ENCODE measurements at places on chromosomes 12 and 14.
A peak's percentile ranks its signal among the peaks of the same experiment; 100 is the strongest.

DNA sequence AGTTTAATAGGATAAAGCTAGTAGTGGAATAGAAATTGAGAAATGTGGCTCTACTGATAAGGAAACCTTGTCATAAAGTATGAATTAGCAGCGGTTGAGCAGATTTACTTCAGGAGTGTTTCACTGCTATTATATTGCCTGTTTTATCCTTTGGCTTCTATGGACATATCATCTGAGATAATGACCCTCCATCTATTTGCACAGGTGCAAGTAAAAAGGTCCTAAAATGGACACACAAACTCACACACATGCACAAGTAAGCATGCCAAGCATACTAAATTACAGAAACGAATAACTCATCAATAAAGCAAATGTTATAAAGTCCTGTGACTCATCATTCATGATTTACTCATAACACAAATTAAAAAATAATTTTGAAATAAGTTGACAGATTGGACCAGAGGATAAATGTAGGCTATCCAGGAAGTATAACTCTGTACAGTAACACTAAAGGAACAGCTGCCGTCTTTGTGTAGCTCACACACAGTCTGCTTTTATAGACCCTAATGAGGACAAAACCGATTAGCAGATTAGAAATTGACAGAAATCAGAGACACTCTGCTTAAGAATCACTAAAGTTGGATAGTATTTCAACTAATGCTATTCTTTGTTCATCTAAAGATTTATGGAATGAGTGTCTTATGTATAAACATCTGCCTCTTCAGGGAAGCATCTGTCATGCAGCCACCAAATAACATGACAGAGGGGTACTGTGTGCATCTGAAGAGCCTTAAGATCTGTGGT, 73.9 kb downstream of the SYT1 start:
- DNase-seq, result no peak

GRCh38 chr14:79466938-79467527, 744.3 kb downstream of the DIO2 start:
- DNase-seq, result no peak

GRCh38 chr12:54299515-54300224, 1.1 kb downstream of the NFE2 start:
- no peak for DNase-seq

- no peak for DNase-seq
Measured at GRCh38 chr12:70950451-70950850, 29.9 kb upstream of the PTPRR start.

DNA sequence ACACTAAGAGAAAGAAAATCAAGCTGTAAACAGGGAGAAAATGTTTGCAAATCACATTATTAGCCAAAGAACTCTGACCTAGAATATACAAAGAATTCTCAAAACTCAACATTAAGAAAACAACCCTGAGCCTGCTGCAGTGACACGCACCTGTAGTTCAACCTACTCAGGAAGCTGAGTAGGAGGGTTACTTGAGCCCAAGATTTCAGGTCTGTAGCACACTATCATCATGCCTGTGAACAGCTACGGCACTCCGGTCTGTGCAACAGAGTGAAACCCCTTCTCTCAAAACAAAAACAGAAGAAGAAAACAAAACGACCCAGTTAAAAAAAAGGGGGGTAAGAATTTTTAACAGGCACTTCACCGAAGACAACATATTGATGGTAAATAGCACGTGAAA, 20.8 kb downstream of the SAV1 start:
- no peak for DNase-seq

DNA sequence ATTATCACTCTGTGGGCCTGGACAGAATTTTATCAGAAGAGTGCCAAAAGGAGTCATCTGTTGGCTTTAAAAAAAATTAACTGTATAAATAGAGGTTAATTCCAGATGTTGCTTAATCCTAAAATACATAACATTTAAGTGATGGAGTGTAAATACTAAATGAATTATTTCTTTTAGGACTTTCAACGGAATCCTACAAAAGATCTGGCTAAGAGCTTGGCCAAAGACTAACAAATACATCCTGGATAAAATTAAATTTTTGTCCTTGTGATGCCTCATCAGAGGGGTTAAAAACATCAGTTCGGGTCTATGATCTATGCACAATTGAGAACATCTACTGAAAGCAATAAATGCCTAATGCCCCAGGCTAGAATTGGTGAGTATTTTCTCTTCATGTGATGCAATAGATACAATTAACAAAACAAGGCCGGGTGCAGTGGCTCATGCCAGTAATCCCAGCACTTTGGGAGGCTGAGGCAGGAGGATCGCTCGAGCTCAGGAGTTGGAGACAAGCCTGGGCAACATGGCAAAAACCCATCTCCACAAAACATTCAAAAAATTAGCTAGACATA, 49.8 kb upstream of the RAP1B start:
- no peak for DNase-seq

- DNase-seq, result no peak
Measured at GRCh38 chr12:27194644-27195043, 49.4 kb upstream of the STK38L start.

GRCh38 chr12:111407377-111408115, 1.8 kb downstream of the SH2B3 start:
- DNase-seq, result no peak

- no peak for DNase-seq
Measured at GRCh38 chr14:67643713-67644112, 24.0 kb downstream of the ARG2 start.

- DNase-seq, result no peak
Measured at GRCh38 chr12:16175840-16176239, 101.6 kb downstream of the SLC15A5 start.

DNA sequence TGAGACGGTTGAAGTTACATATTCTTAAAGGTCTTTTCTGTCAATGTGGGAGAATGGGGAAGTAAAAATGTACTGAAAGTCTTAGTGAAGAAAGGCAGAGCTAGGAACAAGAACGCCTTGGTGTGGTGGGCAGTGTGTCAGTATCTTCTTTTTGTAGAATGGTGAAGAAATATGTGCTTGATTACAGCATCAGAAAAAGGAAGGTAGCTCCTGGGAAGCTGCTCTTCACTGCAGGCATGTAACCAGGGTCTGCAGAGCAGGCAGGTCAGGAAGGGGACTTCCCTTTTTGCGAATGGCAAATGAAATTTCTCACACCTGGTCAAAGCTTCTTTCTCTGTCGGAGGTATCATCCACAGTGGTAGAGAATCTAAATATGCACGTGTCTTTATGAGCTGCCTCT, 226.2 kb downstream of the ADAMTS20 start:
- DNase-seq, result no peak

DNA sequence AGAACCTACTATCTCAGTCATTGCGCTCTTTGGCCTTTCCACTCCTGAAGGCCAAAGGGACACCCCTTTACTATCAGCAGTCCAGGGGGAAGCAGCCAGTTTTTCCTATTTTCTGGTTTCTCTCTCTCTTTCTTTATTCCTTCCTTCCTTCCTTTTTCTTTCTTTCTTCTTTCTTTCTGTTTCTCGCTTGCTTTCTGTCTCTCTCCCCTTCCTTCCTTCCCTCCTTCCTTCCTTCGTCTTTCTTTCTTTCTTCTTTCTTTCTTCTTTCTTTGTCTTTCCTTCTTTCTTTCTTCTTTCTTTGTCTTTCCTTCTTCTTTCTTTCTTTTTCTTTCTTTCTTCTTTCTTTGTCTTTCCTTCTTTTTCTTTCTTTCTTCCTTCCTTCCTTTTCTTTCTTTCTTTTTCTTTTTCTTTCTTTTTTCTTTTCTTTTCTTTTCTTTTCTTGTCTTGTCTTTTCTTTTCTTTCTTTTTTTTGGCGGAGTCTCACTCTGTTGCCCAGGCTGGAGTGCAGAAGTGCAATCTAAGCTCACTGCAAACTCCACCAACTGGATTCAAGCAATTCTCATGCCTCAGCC, 64.9 kb upstream of the OTX2 start:
- no peak for DNase-seq

DNA sequence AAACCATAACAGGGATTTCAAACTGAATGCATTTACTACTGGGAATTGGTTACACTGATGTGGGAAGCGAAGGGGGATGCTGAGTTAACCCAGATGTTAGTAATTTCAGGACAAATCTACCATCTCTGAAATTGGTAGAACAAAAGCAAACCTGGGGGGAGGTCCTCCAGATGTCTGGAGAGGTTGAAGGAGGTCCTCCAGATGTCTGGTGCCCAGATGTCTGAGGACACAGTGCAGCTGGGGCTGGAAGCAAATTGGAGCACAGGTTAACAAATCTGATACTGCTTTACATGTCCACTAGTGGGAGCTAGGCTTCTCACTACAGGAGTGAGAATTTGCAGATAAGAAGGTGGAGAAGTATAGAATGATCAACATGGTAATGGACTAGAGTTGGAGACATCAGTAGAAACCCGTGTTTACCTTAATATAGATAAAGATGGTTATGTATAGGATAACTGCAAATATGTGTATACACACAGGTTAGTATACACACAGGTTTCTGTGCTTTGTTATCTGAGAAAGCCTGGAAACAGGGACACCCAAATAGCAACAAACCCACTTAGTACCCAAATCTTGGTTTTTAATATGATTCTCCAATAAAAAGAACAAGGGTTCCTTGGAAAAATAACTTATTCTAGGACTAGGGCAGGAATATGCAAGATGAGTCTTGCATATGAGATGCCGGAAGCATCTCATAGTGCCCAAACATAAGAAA, 162.5 kb downstream of the C12orf50 start:
- no peak for DNase-seq

DNA sequence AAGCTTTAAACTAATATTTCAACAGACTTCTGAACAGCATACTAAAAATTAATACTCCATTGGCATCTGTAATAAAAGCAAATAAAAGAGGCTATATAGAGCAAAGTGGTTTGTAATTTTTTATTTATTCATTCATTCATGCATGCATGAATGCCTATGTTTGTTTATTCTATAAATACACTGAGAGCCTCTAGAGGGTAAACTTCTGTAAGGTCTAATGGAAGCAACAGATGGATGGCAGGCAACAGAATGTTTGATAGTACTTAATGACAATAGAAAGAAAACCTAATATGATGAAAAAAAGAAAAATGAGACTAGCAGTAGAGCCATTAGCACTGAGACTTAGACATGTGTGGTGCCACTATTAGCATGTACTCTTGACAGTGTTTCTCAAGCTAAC, 253.1 kb downstream of the CCDC91 start:
- no peak for DNase-seq

- DNase-seq, result no peak
Measured at GRCh38 chr14:78509516-78509915, 339.3 kb downstream of the NRXN3 start.

DNA sequence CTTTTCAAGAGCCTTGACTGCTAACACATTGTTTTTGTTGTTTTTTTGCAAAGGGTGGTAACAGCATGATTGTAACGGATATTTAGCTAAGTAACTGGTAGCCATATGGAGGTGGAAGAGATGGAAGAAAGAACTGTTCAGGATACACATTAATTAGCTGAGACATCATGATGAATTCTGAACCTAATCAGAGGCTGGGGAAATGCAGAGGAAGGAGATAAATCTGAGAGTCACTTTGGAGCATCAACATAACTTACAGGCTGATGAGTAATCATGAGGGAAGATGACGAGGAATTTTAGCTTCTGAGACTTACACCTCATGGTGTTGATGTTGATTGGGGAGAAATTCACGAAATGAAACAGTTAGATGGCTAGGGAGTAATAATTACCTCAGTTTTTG, 62.3 kb downstream of the NIN start:
- DNase-seq, result no peak

DNA sequence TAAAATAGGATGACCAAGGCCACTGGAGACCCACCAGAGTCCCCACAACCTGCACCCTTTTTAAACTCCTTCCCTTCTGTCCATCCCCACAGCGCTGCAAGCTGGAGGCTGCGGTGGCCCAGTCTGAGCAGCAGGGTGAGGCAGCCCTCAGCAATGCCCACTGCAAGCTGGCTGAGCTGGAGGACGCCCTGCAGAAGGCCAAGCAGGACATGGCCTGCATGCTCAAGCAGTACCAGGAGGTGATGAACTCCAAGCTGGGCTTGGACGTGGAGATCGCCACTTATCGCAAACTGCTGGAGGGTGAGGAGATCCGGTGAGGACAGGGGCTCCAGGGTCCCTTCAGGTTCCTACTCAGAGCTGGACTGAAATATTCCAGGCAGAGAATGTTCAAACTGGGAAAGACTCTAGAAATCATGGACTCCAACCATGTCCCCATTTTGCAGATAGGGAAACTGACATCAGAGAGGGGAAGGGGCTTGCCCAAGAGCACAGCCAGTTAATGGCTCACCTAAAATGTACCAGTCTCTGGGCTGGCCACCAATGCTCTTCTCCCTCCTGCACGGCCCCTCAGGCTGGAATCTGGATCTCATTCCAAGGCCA, 17.2 kb downstream of the KRT85 start:
- DNase-seq, result no peak

GRCh38 chr12:129496226-129496625, 407.6 kb downstream of the TMEM132D start:
- DNase-seq, result no peak

GRCh38 chr12:45353944-45354343, 138.0 kb downstream of the ANO6 start:
- DNase-seq, result no peak

DNA sequence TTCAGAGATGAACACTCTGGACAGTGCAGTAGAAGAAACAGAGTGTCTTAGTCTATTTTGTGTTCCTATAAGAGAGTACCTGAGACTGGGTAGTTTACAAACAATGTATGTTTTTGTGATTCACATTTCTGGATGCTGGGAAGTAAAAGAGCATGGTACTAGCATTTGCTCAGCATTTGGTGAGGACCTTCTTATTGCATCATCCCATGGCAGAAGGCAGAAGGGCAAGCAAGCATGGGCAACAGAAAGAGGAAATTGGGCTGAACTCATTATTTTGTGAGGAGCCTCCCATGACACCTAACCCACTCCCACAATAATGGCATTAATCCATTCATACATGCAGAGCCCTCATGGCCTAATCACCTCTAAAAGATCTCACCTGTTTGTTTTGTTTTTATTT, 8.0 kb downstream of the ANKS1B start:
- DNase-seq, result no peak

DNA sequence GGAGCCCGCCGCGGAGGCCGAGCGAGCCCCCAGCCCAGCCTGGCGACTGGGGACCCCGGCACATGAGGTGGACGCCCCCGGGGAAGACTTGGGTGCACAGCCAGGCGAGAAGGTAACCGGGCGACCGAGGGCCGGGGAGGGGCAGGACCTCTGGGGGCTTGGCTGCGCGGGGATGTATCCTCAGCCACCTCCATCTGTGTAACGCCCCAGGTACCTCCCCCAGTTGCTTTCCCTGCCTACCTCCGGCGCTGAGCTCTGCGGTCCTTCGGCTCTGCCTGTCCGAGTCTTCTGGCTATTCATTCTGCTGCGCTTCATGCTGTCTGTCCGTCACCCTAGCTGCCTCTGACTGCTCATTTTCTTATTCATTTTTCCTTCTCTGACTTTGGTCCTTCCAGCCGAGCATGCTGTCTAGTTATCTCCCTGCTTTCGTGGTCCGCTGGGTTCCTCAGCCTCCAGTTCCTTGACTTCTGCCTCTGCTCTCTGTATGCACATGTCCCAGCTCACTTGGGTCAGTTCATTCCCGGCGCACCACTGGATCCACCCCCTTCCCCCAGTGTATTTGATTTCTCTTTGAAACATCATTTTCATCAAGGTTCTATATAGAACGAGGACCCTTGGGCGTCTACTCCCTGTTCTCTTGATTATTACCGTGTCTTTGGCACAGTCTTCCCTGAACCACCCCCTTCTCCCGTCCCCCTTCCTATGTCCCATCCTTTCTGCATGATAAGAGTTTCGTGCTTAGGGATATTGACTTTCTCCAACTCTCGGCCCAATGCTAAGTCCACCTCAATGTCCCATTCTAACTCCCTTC, 612 bp downstream of the PHC1 start:
- DNase-seq, result peak; percentile 49
